Right ventricle myocardium superior (tissue), 1 donor: ENCODE measurements at places on chromosomes 5 and 9. TPM values are rescaled to one million over a fixed set of nuclear protein-coding genes. Genes with fewer than 3 reads are reported as not detected.

DNA sequence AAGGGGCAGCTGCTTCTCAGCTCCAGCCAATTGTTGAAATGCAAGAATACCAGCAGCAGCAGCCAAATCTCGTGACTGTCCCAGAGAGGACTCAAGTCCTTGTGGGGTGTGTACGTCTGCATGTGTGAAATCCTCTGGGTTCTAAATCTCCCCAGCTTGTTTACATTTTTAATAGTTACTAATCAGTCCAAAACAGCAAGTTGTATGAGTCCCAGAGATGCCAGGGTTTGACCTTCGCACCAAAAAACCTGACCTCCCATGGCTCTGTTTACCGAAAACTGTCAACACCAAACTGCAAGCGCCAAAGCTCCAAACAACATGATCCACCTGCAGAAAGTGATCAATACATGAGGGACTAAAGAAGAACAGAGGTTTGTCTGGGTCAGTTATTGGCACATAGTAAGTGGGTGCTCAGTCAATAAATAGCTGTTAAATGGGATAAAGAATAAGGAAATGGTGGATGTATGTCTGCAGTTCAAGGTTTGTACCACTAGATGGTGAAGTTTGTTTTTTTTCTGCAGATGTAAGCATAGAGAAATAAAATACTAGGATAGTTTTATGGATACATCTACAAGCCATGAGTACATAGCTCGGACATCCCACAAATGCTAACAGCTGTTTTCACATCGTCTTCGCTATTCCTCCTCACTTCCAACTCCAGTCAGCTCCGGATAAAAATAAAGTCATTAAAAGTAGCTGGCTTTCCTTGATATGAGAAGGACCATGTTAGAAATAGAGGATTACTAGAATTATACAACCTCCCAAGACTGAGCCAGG lies 85.3 kb upstream of the ADRB2 start:
- no peak for DNase-seq

Gene FOXD4
- total RNA-seq = not detected

DNA sequence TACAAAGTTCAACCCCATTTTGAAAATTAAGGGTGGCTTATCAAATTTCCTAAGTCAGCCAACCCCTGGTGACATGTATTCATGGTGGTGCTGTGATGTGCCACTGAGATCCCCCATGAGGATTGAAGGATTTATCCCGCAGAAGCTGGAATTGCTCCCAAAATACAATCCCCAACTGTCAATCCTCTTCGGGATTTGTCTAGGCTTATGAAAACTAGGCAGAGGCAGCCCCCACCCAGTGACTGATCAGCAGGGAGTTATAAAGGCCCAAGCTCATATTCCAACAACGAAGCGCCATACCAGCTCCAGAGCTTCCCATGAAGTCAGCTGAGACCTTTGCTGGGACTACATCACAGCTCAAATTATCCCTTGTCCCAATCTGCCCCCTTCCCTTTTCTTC lies 316.0 kb downstream of the ENC1 start:
- no peak for DNase-seq

GRCh38 chr5:67809589-67809988 lies 406.0 kb upstream of the PIK3R1 start:
- no peak for DNase-seq

Gene MCTP1
- total RNA-seq = 7.1 TPM

DNA sequence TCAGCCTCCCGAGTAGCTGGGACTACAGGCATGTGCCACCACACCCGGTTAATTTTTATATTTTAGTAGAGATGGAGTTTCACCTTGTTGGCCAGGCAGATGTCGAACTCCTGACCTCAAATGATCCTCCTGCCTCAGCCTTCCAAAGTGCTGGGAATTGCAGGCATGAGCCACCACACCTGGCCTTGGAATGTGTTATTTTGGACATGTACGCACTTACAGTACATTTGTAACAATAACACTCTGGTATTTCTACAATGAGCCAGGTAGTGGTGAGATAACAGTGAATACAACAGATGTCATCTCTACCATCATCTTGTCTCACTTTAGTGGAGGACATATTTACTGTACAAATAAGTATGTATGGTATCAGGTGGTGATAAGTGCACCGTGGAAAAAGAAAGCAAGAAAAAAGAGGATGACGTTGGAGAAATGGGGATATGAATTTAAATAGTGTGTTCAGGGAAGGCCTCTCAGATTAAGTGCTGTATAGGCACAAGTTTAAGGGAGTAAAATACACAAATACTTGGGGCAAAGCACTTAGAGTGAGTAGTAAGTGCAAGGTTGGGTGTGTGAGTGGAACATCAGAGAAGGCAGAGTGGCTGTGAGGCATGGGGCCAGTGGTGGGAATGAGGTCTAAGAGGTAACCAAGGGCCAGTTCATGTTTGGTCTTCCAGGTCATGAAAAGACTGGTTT lies 100.1 kb downstream of the CDC42SE2 start:
- DNase-seq = no peak

GRCh38 chr9:84573083-84573482 lies 96.4 kb upstream of the NTRK2 start:
- DNase-seq = no peak

Gene CEL
- 7.3 TPM for total RNA-seq

DNA sequence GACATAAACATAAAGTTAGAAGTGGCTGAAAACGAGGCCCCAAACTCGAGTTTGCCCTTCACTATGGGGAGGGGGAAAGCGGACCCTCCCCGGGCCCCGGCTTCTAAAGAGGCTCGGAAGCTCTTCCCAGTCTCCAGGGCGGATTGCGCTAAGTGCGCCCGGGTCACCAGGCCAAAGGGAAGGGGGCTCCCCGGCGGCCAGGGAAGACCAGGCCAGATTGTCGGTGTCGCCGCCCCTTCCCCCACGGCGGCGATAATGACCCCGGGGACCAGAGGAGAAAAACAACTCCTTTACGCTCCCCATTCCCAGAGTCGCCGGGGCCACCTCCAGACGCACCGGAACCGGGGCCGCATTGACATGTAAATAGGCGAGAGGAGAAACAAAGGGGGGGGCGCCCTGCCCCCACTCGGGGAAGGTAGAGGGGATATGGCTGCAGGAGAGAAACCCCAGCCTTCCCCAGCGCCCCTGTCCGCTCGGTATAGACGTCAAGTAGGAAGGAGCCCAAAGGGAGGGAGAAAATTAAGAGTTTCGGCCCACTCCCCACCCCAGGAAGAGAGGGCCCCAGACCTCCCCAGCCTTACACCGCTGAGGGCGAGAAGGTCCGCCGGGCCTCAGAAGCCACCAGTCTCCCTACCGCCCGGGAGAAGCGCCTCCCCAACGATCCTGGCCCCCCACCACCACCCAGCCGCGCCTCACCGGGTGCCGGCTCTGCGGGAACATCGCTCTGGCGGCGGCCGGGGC lies 1.7 kb downstream of the TLE1 start:
- peak; percentile 61 for DNase-seq

GRCh38 chr5:159448-160172 lies 31.7 kb upstream of the LRRC14B start:
- DNase-seq = no peak

GRCh38 chr9:35035851-35036701 lies 36.3 kb downstream of the VCP start:
- DNase-seq = peak; percentile 82

Gene SH3PXD2B
- total RNA-seq = 5.3 TPM

GRCh38 chr5:127072861-127073846 lies at the start of gene C5orf63:
Gene C5orf63, minus strand, starts transcription at chr5:127073502. Its CDS starts 14,507 bp downstream, at chr5:127058995.
- DNase-seq = peak; percentile 82

- DNase-seq = no peak
These were observed 38.8 kb downstream of the INSYN2B start for GRCh38 chr5:169941542-169941941.

GRCh38 chr5:16082053-16082452 lies 97.5 kb downstream of the MARCHF11 start:
- DNase-seq = no peak

- no peak for DNase-seq
These were observed 146.2 kb upstream of the GPR151 start for GRCh38 chr5:146662229-146662628.

Gene PCDHB10
- total RNA-seq = 0.81 TPM

Gene PKN3
- 5.7 TPM for total RNA-seq

DNA sequence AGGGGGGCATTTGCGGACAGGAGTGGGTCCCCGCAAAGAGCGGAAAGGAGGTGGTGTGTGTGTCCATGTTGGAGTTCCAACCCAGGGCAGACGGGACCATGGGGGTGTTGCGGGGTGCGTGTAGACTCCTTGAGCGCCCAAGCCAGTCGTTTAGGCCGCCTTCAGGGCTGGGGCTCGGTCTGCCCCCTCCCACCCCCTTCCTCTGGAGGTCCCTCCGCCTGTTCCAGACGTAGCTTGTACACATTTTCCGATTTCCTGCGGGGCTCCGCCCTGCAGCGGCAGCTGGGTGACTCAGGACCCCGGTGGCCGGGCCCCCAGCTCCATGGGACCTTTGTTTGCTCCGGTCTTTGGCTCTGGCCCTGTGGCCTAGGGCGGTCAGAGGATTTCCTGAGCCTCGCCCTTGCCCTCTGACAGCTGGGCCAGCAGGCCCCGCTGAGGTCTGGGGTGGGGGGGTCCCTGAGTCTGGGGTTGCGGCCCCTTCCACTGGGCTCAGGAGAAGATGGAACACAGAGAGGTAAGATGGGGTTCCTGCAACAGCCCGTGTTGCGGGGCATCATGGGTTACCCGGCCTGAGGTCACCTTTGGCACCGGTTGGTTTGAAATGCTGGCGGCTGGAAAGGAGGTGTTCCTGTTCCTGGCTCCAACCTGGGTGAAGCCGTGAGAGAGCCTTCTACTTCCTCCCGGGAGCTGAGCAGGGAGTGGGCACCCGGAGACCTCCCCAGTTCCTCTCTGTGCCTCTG lies 1.5 kb downstream of the PKN3 start:
- peak; percentile 75 for DNase-seq

Gene SLC45A2
- total RNA-seq = not detected

- no peak for DNase-seq
These were observed 55.8 kb upstream of the CDH6 start for GRCh38 chr5:31137676-31138075.

Gene SMIM27
- 14.2 TPM for total RNA-seq

DNA sequence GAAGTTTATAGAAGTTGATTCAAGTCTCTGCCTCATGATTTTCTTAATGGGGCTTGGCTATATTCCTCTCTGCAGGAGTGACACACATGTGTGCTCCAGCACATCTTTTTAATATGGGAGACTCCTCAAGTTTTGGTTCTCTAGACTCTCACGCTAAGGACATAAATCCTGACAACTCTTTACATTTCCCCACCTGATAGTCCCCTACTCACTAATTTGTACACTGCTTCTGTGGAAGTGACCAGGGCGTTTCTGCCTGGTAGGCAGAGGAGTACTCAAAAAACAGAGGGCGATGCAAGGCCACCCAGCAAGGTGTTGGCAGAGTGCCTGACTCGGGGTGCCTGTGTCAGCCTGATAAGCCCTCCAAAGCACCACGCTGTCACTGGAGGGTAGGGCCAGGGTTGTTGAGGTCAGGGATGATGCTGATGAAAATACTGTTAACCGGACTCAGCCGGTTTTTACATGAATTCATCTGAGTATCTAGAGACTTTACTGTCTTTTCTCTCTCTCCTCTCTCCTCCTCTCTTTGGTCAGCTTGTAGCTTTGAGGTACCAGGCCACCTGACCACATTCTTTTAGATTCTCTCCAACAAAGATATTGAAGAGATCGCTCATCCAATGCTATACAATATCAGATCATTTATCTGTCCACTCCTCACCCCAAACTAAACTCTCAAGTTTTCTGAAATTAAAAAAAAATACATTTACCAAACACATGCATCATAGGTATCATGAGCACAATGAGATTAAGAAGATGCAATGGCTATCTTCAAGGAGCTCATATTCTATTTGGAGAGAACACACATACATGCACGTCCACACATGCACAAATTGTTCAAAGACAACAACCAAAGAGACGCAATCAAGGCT lies 205.2 kb downstream of the PIK3R1 start:
- DNase-seq = peak; percentile 76

Gene RLN2
- total RNA-seq = not detected

GRCh38 chr5:54743581-54743980 lies 226.0 kb downstream of the SNX18 start:
- no peak for DNase-seq

Gene FBP2
- total RNA-seq = 0.27 TPM

GRCh38 chr5:54087436-54087835 lies 222.9 kb downstream of the ARL15 start:
- no peak for DNase-seq
